RPMI7951 (cell line): ENCODE measurements at places on chromosomes 16 and 17.
A peak's percentile ranks its signal among the peaks of the same experiment; 100 is the strongest.

GRCh38 chr17:37079735-37080134, 131.0 kb downstream of the AATF start:
- no peak for DNase-seq

DNA sequence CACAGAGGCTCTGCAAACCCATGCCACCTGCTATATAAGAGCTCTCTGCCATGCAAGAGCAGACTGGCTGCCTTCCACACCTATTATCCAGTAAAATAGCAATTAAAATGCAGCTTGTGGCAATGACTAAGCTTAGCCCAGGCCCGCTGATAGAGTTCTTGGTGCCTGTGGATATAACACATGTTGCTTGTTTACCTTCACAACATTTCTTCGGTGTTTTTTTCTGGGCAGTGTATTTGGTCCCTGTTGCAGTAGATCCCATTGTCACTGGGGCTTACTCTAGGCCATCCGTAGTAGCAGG, 63.5 kb downstream of the SPECC1 start:
- DNase-seq = no peak

DNA sequence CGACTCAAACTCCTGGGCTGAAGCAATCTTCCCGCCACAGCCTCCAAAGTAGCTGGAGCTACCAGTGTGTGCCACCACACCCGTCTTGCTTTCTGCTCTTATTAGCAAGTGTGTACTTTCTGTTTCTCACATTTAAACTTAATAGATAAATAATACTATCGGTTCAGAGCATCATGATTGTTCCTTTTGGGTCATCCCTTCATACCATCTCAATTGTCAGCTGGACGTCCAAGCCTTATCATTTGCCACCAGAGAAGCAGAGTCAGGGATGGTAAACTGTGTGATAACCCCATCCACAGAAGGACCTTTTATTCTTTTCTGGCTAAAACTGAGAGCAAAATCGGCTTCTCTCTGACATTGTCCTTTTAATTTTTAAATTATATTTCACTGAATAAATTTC, 279.8 kb upstream of the GOT2 start:
- no peak for DNase-seq

DNA sequence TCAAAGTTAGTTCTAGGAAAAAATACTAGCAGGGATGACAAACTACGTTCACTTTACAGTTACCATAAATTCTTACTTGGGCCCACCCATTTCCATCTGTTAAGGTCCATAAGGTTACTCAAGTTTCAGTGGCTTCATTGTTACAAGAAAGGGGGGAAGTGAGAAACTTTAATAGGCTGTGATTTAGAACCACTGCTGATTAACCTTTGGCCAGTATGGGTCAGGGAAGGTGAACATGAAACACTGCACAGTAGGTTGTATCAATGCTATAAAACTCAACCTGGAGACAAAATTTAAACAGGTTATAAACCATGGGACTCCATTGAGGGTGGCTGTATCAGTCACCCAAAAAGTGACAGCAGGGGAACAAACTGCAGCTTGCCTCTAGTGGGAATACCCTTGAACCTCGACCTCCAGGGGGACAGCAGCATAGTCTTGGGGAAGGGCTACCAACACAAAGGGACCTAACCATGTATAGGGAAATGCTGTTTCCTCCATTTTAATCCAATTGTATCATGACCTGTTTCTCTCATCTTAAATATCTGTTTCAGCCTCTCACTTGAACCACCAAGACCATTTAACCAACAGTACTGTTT, 10.4 kb downstream of the PTRH2 start:
- DNase-seq = no peak

DNA sequence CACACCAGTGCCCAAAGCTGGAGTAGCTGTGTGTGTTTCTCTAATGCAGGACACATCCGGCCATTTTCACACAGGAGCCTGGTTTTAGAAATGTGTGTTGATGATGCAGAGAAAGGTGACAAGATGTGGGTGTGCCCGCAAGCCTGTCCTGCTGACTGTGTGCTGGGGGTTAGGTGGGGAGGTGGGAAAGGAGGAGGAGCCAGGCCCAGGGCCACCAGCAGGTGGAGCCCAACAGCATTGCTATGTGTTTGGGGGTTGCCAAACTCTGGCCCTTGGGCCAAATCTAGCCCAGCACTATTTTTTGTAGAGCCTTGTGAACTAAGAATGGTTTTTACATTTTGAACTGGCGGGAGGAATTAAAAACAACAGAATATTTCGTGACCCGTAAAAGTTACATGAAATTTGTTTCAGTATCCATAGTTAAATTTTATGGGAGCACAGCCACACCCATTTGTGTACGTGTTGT, 61.7 kb upstream of the LGALS9 start:
- DNase-seq = no peak

DNA sequence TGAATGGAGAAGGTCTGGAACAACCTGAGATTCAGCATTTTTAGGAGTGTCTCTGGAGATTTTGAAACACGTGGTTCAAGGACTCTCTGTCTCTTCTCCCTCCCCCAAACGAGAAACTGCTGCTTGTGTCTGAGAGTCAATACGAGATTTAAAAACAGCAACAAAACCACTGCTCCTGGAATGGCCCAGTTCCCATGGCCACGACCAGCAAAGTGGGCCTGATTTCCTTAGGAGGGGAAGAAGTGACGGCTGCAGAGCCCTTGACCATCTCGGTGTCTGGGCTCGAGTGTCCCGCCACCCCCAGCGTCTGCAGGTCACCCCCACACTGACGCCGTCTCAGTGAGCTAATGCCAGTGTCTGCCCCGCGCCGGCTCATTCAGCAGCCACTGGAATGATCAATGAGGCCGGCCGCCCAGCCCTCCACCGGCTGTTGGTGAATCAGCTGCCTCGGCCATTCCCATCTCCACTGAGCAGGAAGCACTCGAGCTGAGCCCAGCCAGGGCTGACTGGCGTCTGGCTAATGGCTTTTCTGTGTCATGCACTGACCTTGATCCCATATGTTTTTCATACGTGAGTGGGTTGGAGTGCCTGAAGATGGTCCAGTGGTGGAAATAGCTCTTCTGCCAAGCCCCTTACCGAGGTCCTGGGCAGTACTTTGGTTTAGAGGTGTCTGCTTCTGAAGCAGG, 151.8 kb downstream of the PITPNC1 start:
- peak; percentile 88 for DNase-seq

- DNase-seq = peak; percentile 15
Measured at GRCh38 chr17:50511058-50511457, 2.8 kb downstream of the MYCBPAP start.

DNA sequence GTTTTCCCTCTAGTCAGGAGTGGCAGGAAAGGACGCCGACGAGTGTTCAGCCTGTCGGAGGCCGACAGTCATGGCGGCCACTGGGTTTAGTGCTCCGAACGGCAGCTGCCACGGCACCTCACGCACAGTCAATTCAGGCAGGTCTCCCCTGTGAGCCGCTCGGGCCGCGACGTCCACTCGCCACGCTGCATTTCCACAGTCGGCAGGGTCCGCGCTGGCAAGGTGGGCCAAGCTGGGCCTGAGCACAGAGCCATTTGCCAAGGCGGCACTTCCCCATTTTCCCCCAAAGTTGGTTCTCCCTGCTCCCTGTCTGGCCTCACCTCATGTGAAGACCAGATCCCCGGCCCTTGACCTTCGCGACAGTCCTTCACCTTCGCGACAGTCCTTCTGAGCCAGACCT, 81.9 kb downstream of the SOCS1 start:
- DNase-seq = no peak

GRCh38 chr17:20096430-20096829, 87.3 kb downstream of the SPECC1 start:
- no peak for DNase-seq

DNA sequence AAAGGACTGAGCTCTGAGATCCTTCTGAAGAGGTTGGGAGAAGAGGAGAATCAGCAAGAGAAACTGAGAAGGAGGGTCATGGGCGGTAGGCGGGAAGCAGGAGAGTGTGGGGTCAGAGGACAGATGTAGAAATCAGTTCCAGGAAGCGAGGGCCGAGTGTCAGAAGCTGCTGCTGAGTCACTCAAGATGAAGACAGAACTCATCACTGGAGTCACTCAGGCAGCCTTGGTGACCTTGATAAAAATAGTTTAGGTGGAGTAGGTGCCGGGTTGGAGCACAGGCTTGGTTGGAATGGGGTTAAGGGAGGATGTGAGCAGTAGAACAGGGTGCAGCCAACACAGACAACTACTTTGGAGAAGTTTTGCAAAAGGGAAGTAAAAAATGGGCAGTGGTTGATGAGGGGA, 6.1 kb upstream of the ITGAM start:
- DNase-seq = peak; percentile 14

DNA sequence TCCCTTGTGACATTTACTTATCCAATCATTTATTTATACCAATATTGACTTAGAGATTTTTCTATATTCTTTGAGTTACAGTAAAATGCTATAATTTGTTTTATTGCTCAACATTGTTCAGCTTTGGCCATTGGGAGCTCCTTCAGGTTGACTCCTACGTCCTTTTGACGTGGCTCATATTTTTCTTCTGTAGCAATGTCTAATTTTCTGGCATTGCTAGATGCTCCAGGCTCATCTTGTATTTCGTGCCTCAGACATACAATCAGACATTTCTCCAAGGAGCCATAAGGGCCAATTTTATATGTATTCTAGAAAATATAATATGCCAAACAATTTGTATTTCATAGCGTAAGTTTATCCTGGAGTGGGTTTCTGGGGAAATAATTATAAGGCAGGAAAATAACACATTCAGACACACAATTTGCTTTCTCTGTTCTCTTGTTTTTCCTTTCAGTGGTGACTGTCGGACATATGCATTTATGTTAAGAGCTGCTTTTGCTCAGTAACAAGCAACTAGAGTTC, 355.1 kb upstream of the MON1B start:
- DNase-seq = no peak

DNA sequence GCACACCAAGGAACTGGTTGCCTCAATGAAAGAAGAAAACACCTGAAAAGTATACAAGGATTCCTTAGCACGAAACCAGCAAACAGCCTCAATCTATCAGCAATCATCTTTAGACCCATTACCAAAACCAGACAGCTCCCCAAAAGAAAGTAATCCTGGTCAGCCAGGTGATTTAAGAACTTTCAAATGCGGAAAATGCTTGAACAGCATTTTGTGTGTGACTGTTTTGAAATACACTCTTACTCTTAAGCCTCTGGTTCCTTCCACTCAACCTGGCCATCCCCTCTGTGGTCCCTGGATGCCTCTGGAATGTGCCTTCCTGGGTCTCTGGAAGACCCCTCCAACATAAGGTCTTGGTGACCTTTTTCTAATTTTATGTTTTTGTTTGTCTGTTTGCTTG, 70.5 kb upstream of the NOG start:
- no peak for DNase-seq

GRCh38 chr16:81645266-81645694, 133.8 kb upstream of the PLCG2 start:
- peak; percentile 41 for DNase-seq

DNA sequence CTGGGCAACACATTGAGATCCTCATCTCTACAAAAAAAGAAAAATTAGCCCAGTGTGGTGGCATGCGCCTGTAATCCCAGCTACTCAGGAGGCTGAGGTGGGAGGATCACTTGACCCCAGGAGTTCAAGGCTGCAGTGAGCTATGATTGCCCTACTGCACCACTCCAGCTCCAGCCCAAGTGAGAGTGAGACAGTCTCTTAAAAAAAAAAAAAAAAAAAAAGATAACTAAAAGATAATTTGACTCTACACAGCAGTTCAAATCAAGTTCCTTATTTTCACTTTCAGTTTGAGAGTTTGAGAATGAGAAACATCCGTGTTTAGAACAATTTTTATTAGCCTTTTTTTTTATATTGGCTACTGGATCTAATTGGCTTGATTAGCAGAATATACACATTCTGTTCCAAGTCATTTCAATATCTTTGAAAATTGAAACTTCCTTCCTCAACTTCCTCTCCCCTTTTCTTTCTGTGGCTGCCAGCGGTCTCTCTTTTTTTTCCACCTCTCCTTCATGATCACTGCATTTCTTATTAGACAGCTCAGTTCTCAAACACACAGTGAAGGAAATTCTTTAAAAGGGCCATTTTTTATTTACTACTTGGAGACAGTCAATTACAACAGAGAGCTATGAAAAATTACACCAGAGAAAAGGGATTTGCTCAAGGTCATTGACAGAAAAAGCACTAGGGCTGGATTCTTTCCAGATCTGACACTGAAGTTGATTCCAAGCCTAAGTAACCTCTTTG, 4.5 kb upstream of the ACSF2 start:
- DNase-seq = peak; percentile 22

- peak; percentile 73 for DNase-seq
Measured at GRCh38 chr17:75854101-75854748, 910 bp downstream of the WBP2 start.

GRCh38 chr17:40615068-40615840, 32.4 kb downstream of the SMARCE1 start:
- DNase-seq = peak; percentile 47

- DNase-seq = no peak
Measured at GRCh38 chr16:3355589-3355988, at the start of gene OR2C1. OR2C1 (plus strand) TSS chr16:3355889; CDS start chr16:3355941, 52 bp downstream.

DNA sequence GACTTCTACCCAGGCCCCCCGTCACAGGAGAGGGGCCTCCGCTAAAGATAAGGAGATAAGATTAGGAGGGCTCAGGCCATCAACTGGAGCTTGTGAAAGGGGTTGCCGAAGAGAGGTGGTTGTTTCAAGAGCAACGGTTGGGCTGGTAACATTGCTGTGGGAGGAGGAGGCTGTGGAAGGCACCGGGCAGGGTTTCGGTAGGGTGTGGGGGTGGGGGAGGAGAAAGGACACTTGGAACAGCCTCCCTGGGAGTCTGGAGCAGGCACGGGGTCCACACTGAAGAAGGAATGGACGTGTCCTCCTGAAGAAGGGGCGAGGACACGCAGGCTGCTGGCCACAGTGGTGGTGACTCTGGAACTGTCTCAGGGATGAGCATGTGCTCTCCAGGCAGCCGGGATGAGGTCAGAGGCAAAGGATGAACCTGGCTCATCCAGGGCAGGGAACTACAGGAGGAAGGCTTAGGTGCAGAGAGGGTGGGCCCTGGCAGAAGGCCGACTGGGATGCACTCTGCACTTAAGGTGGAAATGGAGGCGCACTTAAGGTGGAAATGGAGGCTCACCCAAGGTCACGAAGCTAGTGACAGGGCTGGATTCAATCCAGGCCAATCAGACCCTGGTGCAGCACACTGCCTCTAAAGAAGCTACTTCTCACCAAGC, 1.2 kb upstream of the EPX start:
- no peak for DNase-seq

DNA sequence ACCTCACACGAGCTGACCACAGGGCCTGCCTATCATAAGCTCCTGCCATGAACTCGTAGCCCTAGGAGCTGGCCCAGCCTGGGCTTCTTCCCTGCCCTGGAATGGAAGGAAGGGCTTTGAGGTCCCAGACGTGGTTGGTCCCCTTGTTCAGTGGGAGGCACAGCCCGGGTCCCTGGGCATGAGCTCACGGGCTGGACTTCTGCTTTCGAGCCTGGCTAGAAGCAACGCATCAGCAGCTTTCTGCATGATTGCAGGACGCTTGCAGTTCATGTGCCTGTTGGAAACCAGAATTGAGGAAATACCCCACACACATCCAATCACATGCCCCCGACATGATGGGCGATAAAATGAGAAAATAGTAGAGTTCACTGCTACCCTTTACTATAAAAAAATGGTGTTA, 293.3 kb downstream of the MAF start:
- no peak for DNase-seq

DNA sequence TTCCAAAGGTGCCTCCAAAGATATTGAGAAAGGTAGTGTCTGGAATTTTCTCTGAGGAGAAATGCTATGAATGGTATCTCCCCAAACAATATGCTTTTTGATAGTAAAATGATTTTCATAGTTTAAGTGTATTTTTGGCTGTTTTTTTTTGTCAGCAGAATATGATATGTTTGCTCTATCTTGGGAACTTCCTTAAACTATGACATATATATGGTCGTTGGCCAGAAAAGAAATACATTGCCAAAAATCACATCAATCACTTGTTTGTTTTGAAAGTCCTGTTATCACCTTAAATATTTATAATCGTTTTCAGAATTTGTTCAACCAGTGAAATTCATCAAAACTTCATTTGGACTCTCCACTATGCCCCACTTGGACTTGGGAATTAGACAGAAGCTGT, 816.9 kb downstream of the CDH11 start:
- DNase-seq = no peak
